Naive thymus-derived CD4-positive, alpha-beta T cell (primary cell): ENCODE measurements at places on chromosomes 13 and 19.

DNA sequence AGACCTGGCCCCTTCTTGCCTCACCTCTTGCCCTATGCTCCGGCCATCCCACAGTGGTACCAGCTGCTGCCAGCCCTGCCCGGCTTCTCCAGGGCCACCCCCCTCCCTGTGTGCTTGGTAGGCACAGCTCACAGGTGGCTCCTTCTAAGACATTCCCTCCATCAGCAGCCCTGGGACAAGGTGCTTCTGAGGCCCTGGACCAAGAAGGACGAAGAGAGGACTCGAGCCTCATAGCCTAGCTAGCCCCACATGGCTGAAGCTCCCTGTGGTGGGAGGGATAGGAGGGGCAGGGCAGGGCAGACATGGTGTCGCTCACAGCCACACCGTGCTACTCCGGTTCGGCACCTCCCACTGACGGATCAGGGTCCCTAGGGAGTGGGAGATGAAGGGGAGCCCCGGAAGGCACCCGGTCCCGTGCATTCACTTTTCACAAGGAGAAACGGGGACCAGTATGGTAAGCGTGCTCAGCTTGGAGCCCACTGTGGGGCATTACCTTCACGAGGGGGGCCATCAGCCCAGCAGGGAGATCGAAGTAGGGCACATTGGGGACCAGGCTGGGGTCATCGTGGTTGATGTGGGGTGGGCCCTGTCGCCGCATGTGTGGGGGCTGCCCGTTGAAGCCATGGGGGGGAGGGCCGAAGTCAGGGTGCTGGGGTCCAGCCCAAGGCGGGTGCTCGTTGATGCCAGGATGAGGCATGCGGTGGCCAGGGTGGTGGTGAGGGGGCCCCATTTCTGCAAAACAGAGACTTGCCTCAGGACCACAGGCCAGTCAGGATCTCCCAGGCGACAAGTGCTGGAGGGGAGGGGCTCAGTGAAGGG, 19.5 kb downstream of the CHERP start:
- H3K27me3 ChIP-seq = no peaks in the 10 kb centered on the region
- H3K4me1 ChIP-seq = no peaks in the 10 kb centered on the region
- no peak overlapping the region for H3K4me3 ChIP-seq

- H3K36me3 ChIP-seq = no peaks in the 10 kb centered on the region
- H3K4me1 ChIP-seq = peaks cover 24% of the 10 kb centered on the region
- H3K4me3 ChIP-seq = peak overlapping the region; percentile 40
- H3K27ac ChIP-seq = peak overlapping the region; percentile 87
- no peaks in the 10 kb centered on the region for H3K27me3 ChIP-seq
- DNase-seq = no peak
Observed at GRCh38 chr13:75324413-75324940, 157.5 kb downstream of the TBC1D4 start.

- H3K36me3 ChIP-seq = peaks cover 2% of the 10 kb centered on the region
- peak; percentile 57 for DNase-seq
- H3K4me1 ChIP-seq = peaks cover 12% of the 10 kb centered on the region
- peaks cover 10% of the 10 kb centered on the region for H3K27me3 ChIP-seq
- no peak overlapping the region for H3K27ac ChIP-seq
Observed at GRCh38 chr19:588093-588740, 1.5 kb upstream of the HCN2 start.

DNA sequence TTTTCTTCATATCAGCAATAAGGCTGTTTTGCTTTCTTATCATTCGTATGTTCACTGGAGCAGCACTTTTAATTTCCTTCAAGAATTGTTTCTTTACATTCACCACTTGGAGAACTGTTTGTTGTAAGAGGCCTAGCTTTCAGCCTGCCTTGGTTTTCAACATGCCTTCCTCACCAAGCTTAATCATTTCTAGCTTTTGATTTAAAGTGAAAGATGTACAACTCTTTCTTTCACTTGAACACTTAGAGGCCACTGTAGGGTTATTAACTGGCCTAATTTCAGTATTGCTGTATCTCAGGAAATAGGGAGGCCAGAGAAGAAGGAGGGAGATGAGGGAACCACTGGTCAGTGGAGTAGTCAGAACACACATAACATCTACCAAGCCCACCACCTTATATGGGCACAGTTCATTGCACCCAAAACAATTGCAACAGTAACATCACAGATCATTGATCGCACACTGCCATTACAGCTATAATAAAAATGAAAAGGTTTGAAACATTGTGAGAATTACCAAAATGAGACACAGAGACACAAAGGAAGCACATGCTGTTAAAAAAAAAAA, 181.4 kb upstream of the TUBA3C start:
- no peak overlapping the region for H3K4me3 ChIP-seq
- H3K27me3 ChIP-seq = no peaks in the 10 kb centered on the region
- H3K27ac ChIP-seq = no peak overlapping the region
- DNase-seq = no peak
- H3K36me3 ChIP-seq = no peaks in the 10 kb centered on the region

DNA sequence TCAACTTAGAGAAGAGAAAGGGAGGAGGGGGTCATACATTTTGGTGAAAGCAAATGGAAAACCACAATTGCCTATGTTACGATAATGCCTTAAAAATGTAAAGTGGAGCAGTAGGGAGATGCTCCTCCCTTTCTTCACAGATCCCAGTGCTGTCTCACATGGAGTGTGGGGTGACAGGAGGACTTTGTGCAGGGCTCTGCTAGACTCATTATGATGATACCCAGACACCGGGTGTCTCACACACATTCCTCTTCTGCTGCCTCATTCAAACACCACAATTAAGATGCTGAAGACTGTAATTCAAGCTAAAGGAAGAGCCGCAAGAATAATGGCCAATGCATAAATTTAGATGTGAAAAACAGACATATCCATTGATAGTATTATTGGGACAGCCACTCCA, 150.6 kb downstream of the LHFPL6 start:
- no peaks in the 10 kb centered on the region for H3K36me3 ChIP-seq
- no peak for DNase-seq
- peaks cover 2% of the 10 kb centered on the region for H3K27me3 ChIP-seq
- no peak overlapping the region for H3K4me3 ChIP-seq
- no peaks in the 10 kb centered on the region for H3K4me1 ChIP-seq

DNA sequence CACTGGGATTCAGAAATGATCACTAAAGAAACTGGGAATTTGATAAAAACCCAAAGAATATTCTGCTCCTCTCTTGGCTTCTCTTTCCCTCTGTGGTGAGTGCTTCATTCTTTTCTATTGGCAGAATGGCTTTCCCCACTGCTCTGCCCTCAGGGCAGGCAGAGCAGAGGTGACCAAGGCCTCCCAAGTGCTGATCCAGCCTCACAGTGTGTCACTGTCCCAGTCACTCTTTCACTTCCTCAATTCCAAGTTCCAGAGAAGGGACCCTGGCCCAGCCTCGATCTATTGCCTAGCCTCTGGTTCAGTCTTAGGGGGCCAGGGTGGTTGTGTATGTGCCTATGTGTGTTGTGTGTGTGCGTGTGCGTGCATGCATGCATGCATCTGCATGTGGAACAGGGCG, 180.6 kb upstream of the TMTC4 start:
- no peaks in the 10 kb centered on the region for H3K27me3 ChIP-seq
- no peak overlapping the region for H3K27ac ChIP-seq
- DNase-seq = no peak
- no peak overlapping the region for H3K4me3 ChIP-seq
- no peaks in the 10 kb centered on the region for H3K4me1 ChIP-seq

- no peak for DNase-seq
- H3K27me3 ChIP-seq = no peaks in the 10 kb centered on the region
- H3K4me1 ChIP-seq = no peaks in the 10 kb centered on the region
Observed at GRCh38 chr13:46947425-46948191, 50.8 kb upstream of the HTR2A start.

GRCh38 chr19:19105365-19106055, 32.8 kb downstream of the TMEM161A start:
- H3K27me3 ChIP-seq = no peaks in the 10 kb centered on the region
- H3K36me3 ChIP-seq = peaks cover 40% of the 10 kb centered on the region
- no peak overlapping the region for H3K27ac ChIP-seq
- H3K4me3 ChIP-seq = no peak overlapping the region
- H3K4me1 ChIP-seq = no peaks in the 10 kb centered on the region
- no peak for DNase-seq

- H3K27me3 ChIP-seq = no peaks in the 10 kb centered on the region
- no peak for DNase-seq
- H3K4me1 ChIP-seq = no peaks in the 10 kb centered on the region
- H3K4me3 ChIP-seq = no peak overlapping the region
Observed at GRCh38 chr13:98228661-98229341, 51.7 kb upstream of the RNF113B start.

DNA sequence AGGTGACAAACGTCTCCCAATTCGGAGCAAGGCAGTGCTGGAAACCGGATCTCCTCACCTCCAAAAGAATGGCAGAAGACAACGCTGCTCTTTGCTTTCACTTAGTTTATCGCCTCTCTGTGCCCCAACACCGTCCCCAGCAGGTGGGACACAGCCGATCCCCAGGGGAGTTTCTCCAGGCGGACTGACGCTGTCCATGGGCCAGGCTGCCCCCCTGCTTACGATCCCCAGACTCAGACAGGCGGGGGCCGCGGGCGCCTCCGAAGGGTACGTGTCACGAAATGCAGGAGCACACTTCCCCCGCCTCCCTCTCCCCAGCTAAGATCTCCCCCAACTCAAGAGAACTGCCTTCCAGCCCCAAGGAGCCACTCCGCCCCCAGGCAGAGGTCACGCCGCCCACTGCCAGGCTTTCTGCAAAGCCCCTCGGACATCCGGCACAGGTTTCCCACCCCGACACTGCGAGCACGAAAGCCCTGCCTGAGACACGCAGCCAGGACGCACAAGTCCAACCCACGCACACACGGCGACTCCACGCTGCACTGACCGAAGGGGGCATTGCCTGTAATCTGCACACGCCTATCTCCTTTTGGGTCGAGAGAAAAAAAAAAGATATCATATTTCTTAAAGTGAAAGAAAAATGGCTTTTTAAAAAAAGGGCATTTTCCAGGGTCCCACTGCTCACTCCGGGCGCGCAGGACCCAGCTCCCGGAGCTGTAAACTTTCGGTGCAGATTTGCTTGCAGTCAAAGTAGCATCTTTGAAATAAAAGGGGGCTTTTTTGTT, 2.0 kb downstream of the SPRY2 start:
- DNase-seq = peak; percentile 11
- peaks cover 5% of the 10 kb centered on the region for H3K4me1 ChIP-seq
- H3K4me3 ChIP-seq = peak overlapping the region; percentile 37
- no peaks in the 10 kb centered on the region for H3K36me3 ChIP-seq

DNA sequence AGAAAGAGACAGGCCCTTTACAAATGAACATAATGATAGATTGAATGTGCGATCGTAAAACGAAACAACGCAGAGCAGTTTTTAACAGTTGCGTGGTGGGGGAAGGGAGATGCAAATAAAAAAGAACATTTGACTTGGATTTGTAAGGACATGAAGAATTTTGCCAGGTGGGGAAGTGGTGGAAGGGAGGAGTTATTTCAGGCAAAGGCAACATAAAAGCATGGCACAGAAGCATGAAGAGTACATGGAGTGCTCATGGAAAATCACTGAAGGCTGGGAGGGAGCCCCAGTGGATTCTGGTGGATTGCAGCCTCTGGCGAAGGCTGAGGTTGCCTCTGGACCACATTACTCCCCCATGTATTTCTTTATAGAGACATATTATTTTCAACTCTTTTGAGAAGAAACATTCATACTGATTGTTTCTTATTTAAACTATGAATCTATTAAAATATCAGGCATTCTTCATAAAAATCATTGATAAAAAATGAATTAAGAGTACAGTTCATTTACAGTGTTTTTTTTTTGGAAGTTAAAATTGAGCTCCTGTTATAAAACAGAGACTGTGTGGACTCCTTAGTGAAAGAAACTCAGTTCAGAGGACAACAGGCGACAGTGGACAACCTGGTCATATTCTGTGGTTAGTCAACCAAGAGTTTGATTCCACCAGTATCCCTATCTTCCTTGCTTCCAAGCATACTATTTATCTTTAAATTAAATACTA, 57.5 kb downstream of the STARD13 start:
- no peaks in the 10 kb centered on the region for H3K36me3 ChIP-seq
- no peaks in the 10 kb centered on the region for H3K4me1 ChIP-seq
- DNase-seq = no peak
- H3K27ac ChIP-seq = no peak overlapping the region
- no peaks in the 10 kb centered on the region for H3K27me3 ChIP-seq

GRCh38 chr13:99391781-99392469, 84.7 kb upstream of the GPR183 start:
- DNase-seq = no peak
- no peaks in the 10 kb centered on the region for H3K27me3 ChIP-seq
- no peak overlapping the region for H3K4me3 ChIP-seq
- H3K36me3 ChIP-seq = peaks cover under 1% of the 10 kb centered on the region
- H3K27ac ChIP-seq = no peak overlapping the region
- H3K4me1 ChIP-seq = peaks cover 16% of the 10 kb centered on the region

GRCh38 chr19:44822670-44823372, 13.9 kb downstream of the BCAM start:
- H3K4me1 ChIP-seq = no peaks in the 10 kb centered on the region
- H3K27ac ChIP-seq = no peak overlapping the region
- no peak for DNase-seq
- H3K27me3 ChIP-seq = no peaks in the 10 kb centered on the region

GRCh38 chr13:110015253-110015652, 228.9 kb upstream of the IRS2 start:
- no peaks in the 10 kb centered on the region for H3K27me3 ChIP-seq
- no peaks in the 10 kb centered on the region for H3K36me3 ChIP-seq
- H3K4me1 ChIP-seq = no peaks in the 10 kb centered on the region
- no peak for DNase-seq
- H3K27ac ChIP-seq = no peak overlapping the region
- no peak overlapping the region for H3K4me3 ChIP-seq

- peak overlapping the region; percentile 48 for H3K4me3 ChIP-seq
- peak overlapping the region; percentile 52 for H3K27ac ChIP-seq
- H3K4me1 ChIP-seq = peaks cover 34% of the 10 kb centered on the region
- no peak for DNase-seq
Observed at GRCh38 chr13:98476106-98476505, 100.8 kb downstream of the STK24 start.

GRCh38 chr19:5514001-5514400, 53.8 kb downstream of the TINCR start:
- DNase-seq = no peak
- H3K27me3 ChIP-seq = no peaks in the 10 kb centered on the region
- H3K27ac ChIP-seq = no peak overlapping the region
- H3K36me3 ChIP-seq = no peaks in the 10 kb centered on the region
- H3K4me3 ChIP-seq = no peak overlapping the region
- no peaks in the 10 kb centered on the region for H3K4me1 ChIP-seq

DNA sequence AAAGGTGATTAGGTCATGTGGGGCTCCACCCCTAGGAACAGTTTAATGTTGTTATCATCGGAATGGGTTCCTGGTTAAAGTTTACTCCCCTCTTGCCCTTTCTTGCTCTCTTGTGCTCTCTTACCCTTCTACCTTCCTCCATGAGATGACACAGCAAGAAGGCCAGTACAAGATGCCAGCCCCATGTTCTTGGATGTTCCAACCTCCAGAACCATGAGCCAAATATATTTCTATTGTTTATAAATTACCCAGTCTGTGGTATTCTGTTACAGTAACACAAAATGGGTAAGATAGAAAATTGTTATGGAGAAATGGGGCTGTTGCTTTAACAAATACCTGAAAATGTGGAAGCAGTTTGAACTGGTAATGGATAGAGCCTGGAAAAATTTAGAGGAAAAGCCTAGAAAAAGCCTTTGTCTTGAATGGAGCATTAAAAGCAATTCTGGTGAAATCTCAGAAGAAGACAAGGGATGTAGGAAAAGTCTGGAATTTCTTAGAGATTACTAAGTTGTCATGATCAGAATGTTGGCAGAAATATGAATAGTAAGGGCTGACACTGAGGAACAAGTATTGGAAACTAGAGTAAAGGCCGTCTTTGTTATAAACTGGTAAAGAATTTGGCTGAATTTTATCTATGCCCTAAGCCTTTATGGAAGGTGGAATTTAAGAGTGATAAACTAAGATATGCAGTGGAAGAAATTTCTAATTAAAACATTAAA, 53.5 kb upstream of the TSC22D1 start:
- no peak overlapping the region for H3K27ac ChIP-seq
- no peak for DNase-seq
- no peak overlapping the region for H3K4me3 ChIP-seq
